Mucosa of descending colon (tissue), 3 donors: ENCODE measurements at places on chromosomes 12 and 14.
A peak's percentile ranks its signal among the peaks of the same experiment; 100 is the strongest.

- no peak for DNase-seq
Measured at GRCh38 chr12:31386364-31386777, 60.4 kb upstream of the SINHCAF start.

DNA sequence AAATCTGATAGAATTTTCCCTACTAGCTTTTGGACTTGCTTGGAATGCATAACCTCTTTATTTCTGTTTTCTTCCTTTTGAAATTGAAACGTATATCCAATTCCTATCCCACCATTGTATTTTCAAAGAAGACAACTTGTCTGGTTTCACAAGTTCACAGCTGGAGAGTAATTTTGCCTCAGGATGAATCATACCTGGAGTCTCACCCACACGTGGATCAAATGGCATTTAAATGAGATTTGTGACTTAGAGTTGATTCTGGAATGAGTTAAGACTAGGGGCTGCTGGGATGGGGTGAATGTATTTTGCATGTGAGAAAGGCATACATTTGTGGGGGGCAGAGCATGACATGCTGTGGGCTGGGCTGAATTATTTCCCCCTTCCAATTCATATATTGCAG lies 516.5 kb upstream of the MGAT4C start:
- DNase-seq: no peak

DNA sequence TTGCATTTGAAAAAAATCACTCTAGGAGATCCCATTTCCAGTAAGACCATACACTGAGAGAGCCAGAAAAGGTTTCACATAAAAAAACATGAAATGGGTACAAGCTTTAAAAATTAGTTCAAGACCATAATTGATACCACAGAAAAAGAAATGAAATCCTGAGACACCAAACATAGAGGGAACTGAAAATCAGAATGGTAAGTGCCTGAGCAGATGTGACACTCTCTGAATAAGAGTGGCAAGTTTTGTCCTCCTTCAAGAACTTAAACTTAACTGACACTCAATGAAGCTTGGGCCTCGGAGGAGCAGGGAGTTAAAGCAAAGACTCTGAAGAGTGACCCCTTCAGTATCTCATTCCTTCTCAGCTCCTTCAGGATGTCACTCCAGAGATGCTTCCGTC lies 23.2 kb upstream of the PTGDR start:
- no peak for DNase-seq

DNA sequence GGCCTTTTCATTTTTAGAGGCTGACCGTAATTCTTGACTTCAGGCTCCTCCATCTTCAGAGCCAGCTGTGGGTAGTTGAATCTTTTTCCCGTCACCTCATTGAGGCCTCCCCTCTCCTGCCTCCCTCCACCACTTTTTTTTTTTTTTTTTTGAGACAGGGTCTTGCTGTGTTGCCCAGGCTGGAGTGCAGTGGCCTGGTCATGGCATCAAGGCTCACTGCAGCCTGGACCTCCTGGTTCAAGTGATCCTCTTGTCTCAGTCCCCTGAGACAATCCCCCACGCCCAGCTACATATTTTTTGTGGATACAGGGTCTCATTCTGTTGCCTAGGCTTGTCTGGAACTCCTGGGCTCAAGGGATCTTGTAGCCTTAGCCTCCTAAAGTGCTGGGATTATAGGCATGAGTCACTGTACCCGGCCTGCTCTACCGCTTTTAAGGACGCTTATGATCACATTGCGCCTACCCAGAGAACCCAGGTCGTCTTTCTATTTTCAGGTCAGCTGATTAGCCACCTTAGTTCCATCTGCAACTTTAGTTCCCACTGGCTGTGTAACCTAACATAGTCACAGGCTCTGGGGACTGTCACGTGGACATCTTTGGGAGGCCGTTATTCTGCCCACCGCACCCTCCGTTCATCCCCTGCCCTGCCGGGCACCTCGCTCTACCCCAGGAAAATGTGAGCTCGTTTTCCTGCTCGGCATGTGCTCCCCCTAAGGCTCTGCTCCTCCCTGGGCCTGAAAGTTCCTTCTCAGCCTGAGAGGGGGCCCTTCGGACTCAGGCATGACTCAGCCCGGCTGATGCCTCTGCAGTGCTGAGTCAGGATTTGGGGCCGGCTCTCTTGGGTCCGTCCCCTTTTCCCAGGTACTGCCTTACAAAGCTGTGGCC lies 13.4 kb downstream of the TNFAIP2 start:
- DNase-seq: peak; percentile 71

DNA sequence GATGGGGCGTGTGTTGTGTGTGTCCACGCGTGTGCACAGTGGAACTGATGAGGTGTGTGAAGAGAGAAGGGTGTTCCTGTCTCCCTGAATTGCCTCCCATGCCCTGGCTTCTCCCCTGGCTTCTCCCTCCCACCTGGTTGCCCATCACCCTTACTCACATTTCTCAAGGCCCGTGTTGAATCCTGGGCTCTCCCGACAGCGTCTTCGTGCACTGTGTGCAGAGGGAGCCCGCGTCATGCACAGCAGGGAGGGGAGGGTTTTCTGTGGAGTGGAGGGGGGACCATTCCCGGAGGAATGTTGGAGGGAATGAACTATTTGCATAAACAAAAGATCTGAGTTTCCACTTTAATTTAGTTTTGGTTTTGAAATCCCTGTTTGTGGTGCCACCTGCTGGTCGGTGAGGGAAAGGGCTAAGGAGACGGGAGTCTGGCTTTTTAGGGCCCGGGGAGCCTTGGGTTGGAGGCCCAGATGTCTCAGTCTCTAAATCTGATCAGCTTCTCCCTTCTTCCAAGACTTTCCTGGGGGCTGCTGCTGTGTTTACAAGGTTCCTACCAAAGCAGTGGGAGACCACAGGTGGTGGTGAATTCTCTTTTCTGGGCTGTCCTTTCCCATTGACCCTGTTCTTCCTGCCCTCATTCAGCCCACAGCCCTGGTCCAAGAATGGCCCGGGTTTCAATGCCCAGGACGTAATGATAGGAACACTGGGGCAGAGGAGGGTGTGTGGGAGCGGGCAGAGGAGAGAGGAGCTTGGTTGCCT lies at the start of gene C1R:
C1R (minus strand) TSS at position 217 of the 757 bp plus-strand sequence; CDS start at position 160, 57 bp downstream.
- DNase-seq: peak; percentile 80

GRCh38 chr12:119204131-119204530 lies 25.4 kb downstream of the HSPB8 start:
- DNase-seq: no peak

- DNase-seq: no peak
Measured at GRCh38 chr12:131599190-131600159, 111.4 kb upstream of the SFSWAP start.

DNA sequence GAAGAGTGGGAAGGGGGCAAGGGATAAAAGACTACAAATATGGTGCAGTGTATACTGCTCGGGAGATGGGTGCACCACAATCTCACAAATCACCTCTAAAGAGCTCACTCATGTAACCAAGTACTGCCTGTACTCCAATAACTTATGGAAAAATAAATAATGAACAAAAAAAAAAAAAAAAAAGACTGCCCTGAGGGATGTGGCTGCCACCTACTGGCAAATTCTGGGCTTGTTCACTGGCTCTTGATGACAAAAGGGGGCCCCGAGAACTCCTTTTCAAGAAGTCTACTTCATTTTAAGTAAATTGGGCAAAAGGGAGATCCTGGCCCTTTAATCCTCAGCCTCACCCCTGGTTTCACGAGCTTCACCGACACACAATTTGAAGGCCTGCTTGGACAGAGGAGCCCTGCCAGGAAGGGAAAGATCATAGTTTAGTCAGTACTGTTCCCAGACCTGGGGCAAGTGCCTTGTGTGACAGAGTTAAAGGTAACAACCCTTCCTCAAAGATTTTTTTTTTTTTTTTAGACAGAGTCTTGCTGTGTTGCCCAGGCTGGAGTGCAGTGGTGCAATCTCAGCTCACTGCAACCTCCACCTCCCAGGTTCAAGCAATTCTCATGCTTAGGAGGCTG lies 26.1 kb upstream of the STAC3 start:
- DNase-seq: no peak

- no peak for DNase-seq
Measured at GRCh38 chr12:63495974-63496373, 172.3 kb downstream of the DPY19L2 start.

DNA sequence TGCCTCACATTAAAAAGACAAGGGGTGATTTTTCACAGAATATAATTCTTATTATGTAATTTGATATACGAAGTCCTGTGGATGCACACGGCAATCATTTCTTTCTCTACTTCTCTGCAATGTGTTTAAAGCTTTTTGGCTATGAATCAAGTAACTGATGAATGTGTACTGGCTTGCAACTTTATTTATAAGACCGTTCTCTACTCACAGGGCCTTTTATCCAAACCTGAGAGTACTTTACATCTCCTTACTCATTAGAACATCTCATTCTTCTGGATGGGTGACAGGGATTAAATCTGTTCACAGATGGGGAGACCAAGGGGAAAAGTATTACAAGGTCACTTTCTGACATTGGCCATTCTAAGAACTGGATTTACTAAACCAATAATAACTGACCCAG lies 215.8 kb upstream of the DIO2 start:
- DNase-seq: no peak

DNA sequence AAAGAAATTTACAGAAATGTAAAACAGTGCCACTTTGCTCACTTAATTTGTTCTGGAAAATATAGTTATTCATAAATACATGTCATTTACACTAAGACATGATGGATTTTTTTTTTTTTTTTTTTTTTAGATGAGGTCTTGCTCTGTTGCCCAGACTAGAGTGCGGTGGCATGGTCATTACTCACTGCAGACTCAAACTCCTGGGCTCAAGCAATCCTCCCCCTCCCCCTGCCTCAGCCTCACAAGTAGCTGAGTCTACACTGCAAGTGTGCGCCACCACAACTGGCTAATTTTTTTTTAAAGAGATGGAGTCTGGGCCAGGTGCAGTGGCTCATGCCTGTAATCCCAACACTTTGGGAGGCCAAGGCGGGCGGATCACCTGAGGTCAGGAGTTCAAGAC lies 101.2 kb downstream of the PPP2R5C start:
- no peak for DNase-seq

- DNase-seq: no peak
Measured at GRCh38 chr14:33800735-33801163, 150.1 kb downstream of the EGLN3 start.

DNA sequence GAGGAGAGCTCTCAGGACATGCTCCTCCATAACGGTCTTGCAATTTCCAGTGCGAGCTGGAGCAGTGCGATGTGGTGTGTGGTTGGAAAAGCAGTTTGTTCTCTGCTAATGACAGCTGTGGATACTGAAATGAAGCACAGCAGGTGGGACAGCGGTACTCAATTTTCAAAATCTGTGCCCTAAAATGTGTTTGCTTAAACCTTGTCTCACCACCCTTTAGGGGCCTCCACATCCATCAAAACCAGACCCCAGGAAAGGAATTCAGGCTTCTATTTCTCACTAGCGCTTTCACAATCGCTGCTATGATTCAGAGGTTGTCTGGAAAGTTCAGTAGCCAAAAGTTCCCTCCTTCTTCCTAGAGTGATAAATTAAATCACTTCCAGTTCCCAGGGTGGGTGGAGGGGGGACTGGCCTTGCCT lies 440.8 kb downstream of the EGLN3 start:
- no peak for DNase-seq

- DNase-seq: no peak
Measured at GRCh38 chr12:2112401-2112800, 59.6 kb downstream of the CACNA1C start.

- DNase-seq: no peak
Measured at GRCh38 chr14:54857830-54858269, 44.8 kb downstream of the GCH1 start.

DNA sequence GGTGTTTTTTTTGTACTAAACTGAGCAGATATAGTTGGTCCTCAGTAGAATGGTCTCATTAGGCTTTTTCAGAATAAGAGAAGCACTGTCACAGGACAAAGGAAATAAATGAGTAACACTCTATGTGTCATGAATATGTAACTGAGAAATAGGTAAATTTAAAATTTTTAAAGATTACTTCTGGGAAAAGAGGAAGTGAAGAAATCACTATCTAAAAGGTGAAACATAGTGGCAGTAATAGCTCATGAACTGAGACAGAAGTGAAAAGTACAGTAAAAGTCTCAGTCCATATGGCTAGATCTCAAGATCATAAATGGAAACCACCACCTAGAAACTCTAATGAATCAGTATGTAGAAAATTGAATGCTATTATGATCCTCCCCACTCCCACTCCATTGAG lies 89.3 kb upstream of the TTC7B start:
- DNase-seq: no peak

DNA sequence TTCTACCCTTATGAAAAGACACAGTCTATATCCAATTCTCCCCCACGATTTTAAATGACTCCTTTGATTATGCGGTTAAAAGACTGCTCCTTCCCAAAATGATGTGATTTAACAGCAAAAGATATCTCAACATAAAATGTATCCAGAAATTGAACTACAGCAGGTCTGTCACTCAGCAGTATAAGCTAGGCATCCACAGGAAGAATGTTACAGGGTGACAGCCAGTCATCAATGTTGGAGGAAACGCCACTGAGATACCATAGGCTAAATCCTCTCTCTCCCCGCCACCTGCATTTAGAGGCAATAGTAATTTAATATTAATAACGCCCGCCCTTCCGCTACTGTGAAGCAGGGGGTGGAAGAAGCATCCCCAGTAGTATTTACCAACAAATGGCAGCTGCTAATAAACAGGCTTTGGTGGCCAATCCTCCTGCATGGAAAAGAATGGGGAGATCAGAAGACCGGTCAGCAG lies 613 bp downstream of the RECQL start:
- no peak for DNase-seq

DNA sequence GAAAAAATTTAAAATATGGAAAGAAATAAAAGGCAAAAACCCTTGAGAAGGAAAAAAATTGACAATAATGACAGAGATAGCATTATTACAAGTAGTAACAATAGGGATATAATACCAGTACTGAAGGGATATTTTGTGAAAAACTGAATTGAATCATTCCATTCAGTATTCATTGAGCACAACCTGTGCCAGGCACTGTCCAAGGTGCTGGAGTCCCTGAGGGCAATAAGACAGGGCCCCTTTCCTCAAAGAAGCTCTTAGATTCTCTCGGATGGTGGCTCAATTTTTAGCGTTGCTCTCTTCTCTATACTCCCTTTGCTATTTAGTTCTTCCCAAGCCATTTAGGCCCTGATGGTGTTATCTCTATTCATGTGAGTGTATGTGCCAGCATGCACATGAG lies 34.3 kb upstream of the GAS2L3 start:
- DNase-seq: peak; percentile 58

DNA sequence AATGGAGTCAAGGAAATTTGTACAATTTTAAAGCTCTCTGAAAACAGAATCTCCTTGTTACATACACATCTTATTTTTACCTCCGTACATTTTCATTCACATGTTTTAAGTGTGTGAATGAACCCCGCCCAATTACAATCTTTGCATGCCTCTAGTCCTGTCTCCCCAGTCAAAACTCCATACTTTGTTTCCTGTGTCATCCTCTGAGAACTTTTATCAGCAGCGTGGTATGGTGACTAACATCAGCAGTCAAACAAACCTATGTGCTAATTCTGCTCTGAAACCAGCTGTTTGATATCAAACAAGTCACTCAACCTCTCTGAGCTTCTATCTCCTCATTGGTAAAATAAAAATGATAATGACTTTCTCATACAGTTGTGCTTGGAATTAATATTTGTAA lies 15.8 kb upstream of the ERGIC2 start:
- no peak for DNase-seq
